ENCODE measurements at places on chromosomes 16 and 17.

GRCh38 chr17:62860962-62861873, 53.1 kb upstream of the MARCHF10 start:
- DNase-seq: no peak

GRCh38 chr17:5585836-5586521, 1.7 kb upstream of the NLRP1 start:
- peak; percentile 60 for DNase-seq

- peak; percentile 44 for DNase-seq
These were observed 25.5 kb upstream of the METRNL start for GRCh38 chr17:83053739-83054451.

GRCh38 chr17:66357037-66357436, 54.6 kb downstream of the PRKCA start:
- no peak for DNase-seq

DNA sequence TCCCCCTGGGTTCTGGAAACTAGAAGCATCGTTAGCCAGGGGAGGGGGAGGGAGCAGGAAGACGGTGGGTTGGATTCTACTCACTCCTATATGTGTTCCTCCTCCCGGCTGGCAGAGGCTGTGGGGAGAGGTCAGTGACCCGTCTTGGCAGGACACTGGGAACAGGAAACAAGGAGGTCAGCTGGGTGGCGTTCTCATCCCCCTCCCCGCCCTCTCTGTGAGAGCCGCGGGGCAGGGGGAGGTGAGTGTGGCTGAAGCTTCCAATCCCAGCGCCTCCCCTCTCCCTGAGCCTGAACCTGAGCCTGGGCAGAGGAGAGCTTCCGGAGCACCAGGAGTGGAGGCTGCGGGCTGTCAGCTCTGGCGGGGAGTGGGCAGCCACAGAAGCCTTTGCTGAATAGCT, 12.5 kb downstream of the GPRC5C start:
- no peak for DNase-seq

GRCh38 chr17:66755101-66755943, 79.6 kb upstream of the CACNG5 start:
- no peak for DNase-seq

DNA sequence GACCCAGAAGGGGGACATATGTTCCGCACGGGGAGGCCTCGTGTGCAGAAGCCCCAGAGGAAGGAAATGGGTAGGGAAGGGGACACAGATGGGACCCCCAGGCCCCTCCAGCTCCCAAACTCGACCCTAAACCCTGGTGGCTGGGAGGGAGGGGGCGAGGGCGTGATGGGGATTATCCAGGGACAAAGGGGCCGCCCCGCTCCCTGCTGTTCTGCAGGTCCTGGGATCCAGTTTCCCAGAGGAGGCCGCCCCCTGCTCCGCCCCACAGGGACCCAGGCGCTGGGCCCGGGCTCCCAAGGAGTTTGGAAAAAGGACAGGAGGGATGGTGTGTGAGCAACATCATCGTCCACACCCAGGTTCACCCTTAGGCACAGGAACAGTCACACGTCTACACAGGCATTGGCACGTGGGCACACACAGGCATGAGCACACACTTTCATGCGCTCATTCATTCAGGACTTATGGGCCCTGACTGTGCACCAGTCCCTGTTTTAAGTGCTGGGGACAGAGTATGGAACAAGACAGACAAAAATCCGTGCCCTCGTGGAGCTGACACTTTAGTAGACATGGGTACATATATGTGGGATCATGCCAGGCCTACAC, 12.8 kb upstream of the FBXL19 start:
- DNase-seq: no peak

- no peak for DNase-seq
These were observed 77.0 kb upstream of the ZNF423 start for GRCh38 chr16:49932946-49933345.

Measured in activated CD4-positive, alpha-beta T cell treated with anti-CD3 and anti-CD28 coated beads, Interleukin-10, Interleukin-2, amounts not matched to agents 100 ng/mL and 50 ng/mL, durations not matched to agents 16 hours and 8 hours (primary cell).